ENCODE measurements at places on chromosomes 16 and 17.

DNA sequence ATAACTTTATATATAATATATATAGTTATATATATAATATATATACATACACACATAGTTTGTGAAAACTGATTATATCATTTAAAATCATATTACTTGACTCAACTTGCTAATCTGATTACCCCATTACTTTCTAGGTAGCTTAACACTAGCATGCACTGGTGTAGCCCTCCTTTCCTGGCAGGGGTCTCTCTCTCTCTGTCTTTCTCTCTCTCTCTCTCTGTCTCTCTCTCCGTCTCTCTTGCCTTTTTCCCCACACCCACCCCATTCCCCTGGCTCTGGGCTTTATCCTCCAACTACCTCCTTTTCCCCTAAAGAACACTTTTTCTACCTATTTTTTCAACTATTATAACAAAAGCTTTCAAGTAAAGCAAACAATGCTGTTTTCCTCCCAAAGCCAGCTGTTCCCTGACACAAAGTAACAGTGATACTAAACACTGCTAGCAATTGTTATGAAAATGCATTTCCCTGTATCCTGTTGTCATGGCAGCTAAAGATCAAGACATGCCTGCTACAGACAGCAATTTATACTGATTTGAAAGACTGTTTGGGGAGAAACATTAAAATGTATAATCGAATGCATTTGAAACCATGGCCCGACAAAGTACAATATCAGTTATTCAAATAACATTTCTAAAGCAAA lies 89.4 kb downstream of the CHD9NB start:
- no peak for DNase-seq

DNA sequence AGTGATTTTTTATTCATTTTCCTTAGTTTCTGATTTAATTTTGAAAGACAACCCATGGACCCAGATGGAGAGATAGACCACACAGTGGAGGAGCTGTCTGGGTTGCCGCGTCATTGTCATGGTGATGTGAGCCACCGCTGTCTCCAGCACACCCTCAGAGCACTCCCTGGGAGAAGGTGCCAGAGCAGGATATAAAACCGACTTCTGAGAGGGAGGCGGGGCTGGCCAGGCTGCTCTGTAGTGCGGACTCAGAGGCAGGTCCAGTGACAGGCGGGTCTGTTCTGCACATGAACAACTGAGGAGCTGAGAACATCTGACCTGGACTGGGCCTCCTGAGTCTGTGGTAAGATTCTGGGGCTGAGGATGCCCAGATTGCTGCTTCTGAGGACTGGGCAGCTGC lies 216.3 kb upstream of the NLRP1 start:
- no peak for DNase-seq

DNA sequence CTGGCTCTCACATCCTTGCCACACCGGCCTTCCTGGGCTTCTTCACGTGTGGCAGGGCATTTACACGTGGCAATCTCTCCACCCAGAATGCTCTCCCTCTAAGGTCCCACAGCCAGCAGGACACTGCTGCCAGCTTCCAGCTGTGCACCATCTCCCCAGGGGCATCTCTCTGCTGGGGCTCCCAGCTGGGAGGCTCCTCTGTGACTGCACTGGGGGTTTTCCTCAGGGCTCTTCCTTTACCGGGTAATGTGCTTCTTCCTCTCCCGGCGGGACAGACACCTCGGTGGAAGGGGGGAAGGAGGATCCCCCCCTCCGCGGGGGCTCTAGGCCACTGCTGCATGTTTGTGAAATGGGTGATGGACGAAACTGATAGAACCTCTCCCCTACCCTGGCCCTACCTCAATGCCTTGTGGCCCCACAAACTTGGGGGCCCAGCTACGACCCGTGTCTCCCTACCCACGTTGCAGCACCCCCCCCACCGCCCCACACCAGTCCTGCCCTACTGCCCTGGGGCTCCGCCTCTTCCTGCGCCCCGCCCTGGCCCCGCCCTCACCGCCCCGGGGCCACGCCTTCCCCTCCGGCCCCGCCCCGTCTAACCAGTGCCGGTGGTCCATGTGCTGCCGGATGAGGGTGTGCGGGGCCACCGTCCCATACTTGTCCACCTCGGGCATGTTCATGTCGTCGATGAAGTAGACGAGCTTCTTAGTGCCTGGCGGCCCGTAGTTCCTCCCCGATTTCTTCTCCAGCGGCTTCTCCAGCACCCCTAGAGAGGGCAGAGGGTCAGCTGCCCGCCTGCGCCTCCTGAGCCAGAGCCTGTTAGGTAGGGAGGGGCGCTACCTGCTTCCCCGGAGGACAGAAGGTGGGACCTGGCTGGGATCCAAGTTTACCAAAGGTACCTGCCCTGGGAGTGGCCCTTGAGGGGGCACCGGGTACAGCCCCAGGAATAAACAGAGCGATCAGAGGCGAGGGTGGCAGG lies 92.6 kb downstream of the DNAH17 start:
- DNase-seq, result no peak

- DNase-seq, result peak; percentile 86
These were observed 108.0 kb downstream of the CCDC182 start for GRCh38 chr17:57636985-57637665.

GRCh38 chr17:66923886-66924285 lies 40.6 kb upstream of the CACNG4 start:
- DNase-seq, result no peak

DNA sequence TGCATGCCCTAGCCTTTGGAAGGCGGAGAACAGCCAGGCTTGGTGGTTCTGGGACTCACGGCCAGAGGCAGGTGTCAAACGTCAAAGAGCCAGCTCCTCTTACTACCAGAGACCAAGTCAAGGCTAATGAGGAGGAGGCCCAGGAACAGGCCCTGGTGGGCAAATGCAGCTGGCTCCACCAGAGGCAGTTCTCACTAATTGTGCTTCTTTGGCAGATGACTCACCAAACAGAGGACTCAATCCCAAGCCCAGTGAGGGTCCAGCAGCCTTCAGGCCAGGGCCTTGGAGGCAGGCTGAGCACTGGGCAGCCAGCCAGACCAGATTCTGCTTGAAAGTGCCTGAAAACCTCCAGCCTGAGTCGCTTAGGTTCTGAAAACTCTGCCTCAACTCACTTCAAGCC lies 336.5 kb upstream of the CDH5 start:
- DNase-seq, result no peak

- no peak for DNase-seq
These were observed 527.8 kb upstream of the PSMD7 start for GRCh38 chr16:73768786-73769203.

- DNase-seq, result peak; percentile 89
These were observed 878 bp downstream of the DLG4 start for GRCh38 chr17:7218758-7219157.

GRCh38 chr16:53787423-53787822 lies 83.5 kb downstream of the FTO start:
- DNase-seq, result no peak

GRCh38 chr17:80668375-80669148 lies 123.9 kb downstream of the RPTOR start:
- no peak for DNase-seq

DNA sequence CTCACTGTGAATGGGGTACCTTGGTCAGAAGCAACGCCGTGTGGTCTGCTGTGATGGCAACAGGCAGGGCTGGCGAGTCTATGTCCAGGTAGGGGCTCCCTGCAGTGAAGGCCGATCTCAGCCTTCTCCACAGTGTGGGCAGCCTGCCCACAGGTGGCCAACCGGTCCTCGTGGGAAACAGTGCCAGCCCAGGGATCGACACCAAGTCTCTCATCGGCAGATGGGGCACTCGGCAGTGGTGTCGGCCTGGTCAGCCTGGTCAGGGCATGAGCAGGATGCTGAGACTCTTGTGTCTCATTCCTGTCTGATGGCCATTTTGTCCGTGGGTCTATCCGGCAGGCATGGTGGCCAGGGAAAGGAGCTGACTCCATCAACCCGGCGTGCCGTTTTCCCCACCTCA lies 92.2 kb downstream of the TNFRSF13B start:
- DNase-seq, result no peak

DNA sequence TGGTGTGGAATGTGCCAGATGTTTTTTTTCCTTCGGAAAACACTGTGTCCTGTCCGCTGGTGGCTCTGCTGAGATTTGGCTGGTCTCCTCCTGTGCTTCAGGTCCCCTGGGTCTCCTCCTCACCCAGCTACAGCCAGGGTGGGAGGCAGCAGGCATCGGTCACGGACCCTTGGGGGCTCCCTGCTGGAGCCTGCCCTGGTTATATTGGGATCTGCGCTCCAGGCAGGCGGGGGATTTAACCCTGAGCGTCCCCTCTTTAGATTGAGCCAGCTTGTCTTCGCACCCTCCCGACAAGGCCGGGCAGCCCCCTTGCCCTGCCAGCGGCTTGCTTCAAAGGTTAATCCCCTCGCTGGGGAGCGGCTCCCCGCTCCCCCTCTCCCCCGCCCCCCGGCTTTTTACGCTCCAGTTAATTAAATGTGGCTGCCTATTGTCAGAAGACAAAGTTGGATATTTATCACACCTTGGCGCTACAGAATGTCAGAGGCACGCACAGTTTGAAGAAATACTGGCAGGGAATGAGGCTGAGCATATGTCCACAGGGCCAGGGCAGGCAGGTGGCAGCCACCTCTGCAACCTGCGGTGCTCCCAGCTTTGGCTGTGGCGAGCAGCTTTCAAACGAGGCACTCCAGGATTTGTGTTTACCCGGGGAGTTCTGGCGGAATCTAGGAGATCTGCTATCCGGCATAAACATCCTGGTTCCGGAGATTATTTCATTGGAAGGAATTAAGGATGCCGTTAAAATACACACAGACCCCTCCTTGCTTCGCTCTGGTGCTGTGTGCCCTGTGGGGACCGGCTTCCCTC lies 38.2 kb upstream of the GSE1 start:
- no peak for DNase-seq

GRCh38 chr17:56735842-56736241 lies 97.9 kb downstream of the C17orf67 start:
- DNase-seq, result no peak

DNA sequence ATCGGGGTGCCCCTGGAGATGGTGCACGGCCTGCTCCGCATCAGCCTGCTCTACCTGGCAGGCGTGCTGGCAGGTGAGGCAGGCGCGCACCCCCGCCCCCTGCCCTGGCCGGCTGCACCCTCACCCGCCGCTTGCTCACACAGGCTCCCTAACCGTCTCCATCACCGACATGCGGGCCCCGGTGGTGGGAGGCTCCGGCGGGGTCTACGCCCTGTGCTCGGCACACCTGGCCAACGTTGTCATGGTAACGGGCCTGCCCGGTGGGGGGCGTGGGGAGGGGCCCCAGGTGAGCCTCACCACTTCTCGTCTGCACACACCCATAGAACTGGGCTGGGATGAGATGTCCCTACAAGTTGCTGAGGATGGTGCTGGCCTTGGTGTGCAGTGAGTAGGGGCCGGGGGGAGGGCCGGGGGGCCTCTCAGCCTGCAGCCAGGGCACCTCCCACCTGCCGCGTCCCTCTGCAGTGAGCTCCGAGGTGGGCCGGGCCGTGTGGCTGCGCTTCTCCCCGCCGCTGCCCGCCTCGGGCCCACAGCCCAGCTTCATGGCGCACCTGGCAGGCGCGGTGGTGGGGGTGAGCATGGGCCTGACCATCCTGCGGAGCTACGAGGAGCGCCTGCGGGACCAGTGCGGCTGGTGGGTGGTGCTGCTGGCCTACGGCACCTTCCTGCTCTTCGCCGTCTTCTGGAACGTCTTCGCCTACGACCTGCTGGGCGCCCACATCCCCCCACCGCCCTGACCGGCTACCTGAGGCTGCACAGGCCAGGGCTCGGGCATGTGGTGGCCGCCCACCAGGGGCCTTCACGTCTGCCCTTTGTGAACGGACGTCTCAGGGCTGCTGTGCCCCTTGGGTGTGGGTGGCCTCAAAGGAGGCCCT lies 2.1 kb downstream of the RHBDL1 start:
- DNase-seq, result no peak

DNA sequence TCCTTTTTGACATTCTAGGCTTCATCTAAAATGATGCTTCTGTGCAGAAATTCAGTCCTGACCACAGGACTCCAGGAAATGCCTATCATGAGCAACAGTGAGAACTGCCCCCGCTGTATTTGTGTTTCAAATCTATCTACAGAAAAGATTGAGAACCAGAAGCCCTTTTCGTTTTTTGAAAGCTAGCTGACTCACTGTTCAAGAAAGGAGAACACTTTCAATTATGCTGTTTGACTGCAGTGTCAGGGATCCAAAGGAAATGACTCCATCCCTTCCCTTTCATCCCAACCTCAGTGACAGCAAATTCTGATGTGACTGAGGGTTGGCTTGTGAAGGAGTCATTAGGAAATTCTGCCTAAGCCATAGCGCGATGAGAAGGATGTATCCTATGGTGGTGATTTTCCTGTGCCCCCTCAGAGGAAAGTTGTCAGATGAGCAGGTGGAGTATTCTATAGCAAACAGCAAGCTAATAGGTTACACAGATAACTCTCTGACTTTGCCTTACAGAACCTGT lies 622.3 kb downstream of the TMEM114 start:
- DNase-seq, result no peak

- no peak for DNase-seq
These were observed 9.8 kb downstream of the SLC12A3 start for GRCh38 chr16:56874800-56875199.

DNA sequence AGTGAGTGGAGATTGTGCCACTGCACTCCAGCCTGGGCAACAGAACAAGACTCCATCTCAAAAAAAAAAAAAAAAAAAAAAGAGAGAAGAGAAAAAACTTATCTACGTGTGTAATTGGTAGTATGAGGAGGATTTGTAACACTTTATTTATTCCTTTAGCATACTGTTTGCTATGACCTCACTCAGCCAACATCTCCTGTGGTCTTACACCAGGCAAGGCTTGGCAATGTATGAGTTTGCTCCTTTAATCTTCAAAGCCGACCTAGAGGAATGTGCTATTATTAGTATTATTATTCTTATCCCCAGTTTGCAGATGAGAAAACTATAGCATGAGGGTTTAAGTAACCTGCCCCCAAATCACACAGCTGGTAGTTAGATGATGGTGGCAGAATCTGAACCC lies 35.8 kb upstream of the HAPSTR1 start:
- DNase-seq, result no peak

DNA sequence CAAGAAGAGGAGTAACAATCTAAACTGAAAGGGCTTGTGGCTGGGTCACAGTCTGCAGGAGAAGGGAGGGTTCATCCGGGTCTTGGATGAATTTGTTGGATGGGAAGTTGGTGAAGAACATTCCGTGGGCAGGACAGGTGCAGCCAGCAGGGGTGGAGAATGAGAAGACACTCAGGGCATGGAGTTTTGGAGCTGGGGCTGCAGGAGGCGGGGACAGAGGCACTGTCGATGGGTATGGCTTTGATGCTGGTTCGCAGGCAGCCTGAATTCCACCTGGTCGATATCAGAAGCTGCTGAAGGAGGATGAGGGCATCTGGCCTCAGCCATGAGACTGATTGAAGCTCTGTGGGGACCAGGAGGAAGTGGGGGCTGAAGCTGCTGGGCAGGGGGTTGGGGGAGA lies 36.1 kb upstream of the CBFA2T3 start:
- DNase-seq, result no peak

DNA sequence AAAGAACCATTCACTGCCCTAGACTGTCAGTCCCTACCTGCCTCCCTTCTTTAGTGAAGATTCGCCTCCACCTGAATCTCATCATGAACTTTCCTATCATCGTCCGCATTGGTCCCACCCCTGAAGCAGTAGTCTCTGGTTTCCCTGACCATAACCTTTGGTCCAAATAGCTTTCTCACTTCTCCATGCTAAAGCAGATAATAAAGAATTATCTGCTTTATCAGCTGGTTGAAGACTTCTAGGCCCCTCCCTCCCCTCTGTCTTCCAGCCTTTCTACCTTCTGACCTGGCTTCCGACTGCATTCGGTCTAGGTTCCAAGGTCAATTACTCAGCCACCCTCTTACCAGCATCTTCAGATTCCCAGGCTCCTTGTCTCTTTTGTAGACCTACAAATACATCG lies 650.9 kb downstream of the HS3ST4 start:
- no peak for DNase-seq

- DNase-seq, result no peak
These were observed 852 bp upstream of the HELZ start for GRCh38 chr17:67245694-67246402.

GRCh38 chr17:7854851-7855659 lies at the start of gene TMEM88:
Gene TMEM88, plus strand, starts transcription at chr17:7855066. Its CDS starts 9 bp downstream, at chr17:7855075.
- DNase-seq, result no peak
